ENCODE measurements at places on chromosomes 6 and 20.

DNA sequence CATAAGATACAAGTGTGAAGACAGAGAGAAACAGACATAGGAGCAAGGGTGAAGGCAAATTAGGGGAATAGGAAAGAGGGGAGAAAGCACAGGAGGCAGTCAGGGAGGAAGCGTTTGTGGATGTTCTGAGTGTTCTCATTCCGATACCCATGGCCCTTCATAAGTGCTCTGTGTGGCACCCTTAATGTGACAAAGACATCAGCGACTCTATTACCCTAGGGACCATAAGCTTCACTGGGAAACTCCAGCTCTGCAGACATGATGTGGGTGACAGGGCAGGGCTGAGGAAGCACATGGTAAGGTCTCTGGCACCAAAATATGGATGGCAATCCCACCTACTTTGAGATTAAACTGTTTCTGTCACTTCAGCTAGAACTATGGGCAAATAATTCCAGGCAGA is 33.0 kb downstream of the F13A1 start:
- no peak for DNase-seq

- no peak for DNase-seq
Observed at GRCh38 chr6:123972600-123973294, 169.1 kb downstream of the NKAIN2 start.

GRCh38 chr20:31472395-31473330 is 2.3 kb downstream of the DEFB124 start:
- no peak for DNase-seq

GRCh38 chr6:103367212-103367611 is 1492.5 kb downstream of the HACE1 start:
- no peak for DNase-seq

DNA sequence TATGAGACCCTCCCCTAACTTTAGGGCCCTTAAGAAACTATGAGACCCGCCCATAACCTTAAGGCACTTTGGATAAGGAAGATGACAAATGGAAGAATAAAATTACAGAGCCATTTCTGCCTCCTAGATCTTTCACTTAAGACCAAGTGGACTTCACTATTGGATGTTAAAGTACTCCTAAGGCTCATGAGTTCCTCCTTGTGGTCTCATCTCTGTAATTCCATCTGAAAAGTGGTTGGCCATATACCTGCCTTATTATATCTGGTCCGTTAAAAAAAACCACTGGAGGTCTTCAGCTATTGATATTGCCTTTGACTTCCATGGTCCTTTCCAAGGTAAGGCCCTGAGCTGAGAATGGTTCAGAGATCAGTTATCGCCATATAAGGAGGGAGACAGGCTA is 310.3 kb downstream of the EYA4 start:
- no peak for DNase-seq

DNA sequence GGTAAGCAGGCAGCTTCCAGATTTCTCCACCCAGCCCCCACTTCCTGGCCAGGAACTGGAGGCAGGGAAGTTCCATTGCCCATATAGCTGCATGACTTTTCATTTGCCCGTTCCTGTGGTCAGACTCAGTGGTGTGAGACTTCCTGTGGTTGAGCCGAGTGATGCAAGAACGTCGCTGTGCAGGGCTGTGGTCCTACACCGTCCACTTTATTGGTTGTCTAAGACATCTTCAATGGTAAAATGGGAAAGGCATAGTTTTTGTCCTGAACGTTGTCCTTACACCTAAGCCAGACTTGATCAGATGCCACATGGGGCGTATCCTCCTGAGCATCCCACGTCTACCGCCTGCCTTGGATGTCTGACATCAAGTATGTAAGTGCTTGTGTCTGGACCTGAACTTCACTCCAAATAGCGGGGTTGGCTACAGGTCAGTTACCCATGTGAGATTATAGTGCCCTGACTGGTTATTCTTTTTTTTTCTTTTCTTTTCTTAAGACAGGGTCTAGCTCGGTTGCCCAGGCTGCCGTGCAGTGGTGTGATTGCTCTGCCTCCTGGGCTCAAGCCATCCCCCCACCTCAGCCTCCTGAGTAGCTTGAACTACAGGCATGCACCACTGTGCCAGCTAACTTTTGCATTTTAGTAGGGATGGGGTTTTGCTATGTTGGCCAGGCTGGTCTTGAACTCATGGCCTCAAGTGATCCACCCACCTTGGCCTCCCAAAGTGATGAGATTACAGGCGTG is 25.9 kb upstream of the GTSF1L start:
- DNase-seq, result peak; percentile 11

DNA sequence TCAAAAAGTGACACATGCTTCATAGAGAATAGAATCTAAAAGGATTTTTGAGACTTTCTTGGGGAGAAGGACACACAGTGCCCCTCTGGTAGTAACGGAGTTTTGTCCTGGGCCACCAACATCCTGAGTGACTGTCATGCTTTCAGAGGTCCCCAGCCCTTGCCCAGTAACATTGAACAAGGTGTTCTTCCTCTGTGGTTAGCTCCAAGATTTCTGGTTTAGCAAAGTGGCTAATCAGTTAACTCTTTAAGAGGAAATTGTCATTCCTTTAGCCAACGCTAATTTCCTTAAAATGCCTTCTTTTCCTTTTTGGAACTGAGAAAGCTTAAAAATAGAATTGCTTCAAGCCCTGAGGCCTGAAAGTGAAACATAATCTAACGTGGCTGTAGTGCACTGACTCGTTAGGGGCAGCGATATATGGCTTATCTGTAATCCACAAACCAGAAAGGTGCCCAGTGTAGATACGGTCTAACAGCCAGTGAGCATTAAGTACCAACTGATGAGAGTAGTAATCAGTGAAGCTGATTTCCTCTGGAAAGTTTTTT is 7.8 kb downstream of the E2F3 start:
- no peak for DNase-seq

DNA sequence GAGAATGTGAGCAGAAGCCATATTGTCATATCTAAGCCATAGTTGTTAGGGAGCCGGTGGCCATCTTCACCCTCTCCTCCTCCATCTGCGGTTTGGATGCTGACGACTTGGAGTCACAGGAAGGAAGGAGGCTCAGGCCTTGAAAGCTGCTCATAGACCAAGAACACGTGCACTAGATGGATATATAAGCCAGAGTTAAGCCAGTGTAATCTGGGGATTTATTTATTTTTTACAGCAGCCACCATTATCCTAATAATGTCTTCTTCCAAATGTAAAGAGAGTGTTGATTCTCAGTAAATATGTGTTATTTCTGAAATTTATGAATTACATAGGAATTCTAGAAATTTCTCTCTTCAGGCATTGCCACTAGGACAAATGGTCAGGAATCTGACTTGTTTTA is 689.9 kb downstream of the QKI start:
- DNase-seq, result no peak

- no peak for DNase-seq
Observed at GRCh38 chr6:166323395-166323794, 15.2 kb upstream of the PRR18 start.

DNA sequence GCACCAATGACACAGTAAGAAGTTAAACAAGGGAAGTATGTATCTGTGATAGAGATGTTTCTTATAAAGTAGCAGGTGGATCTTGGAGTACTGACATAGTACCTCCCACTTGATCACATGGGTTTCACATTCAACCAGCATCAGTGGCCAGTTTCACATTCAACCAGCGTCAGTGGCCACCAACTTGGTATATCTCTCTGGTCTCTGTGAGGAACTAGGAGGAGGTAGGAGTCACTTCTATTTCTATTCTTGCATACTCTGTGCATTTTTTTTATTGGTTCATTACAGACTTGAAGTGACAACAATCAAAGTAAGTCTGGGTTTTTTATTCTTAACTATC is 200.3 kb upstream of the SIM1 start:
- no peak for DNase-seq

DNA sequence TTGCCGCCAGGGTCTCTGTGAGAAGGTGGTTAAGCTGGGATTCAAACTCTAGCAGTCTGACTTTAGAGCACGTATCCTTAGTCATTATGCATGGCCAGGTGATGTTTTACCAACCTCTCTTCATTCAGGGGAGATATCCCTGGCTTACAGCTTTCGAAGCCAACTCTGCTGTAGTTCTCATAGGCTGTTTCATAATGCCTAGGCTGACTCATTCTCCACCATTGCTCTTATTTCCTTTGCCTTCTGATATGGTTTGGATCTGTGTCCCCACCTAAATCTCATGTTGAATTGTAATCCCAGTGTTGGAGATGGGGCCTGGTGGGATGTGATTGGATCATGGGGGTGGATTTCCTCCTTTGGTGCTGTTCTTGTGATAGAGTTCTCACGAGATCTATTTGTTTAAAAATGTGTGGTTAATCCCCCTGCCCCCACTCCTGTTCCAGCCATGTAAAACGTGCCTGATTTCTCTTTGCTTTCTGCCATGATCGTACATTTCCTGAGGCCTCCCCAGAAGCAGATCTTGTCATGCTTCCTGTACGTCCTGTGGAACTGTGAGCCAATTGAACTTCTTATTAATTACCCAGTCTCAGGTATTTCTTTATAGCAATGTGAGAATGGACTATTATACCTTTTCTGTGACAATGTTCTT is 94.6 kb upstream of the MAN1A1 start:
- no peak for DNase-seq

DNA sequence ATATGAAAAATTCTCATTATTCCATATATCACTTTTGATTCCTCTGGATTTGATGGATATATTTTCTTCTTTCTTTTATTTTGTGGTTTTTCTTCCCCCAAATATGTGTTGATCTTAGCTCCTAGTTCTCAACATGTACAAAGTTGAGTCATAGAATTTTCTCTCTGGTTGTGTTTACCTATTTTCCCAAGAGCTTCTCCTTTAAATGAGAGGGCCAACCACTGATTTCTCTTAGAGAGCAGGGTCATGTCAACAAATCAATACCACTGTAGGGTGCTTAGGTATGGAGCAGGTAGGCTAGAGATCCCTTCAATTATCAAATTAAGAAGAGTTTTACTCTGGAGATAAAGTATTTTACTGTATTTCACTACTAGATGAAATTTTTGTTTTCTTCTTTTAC is 145.7 kb downstream of the BMP5 start:
- DNase-seq, result no peak

DNA sequence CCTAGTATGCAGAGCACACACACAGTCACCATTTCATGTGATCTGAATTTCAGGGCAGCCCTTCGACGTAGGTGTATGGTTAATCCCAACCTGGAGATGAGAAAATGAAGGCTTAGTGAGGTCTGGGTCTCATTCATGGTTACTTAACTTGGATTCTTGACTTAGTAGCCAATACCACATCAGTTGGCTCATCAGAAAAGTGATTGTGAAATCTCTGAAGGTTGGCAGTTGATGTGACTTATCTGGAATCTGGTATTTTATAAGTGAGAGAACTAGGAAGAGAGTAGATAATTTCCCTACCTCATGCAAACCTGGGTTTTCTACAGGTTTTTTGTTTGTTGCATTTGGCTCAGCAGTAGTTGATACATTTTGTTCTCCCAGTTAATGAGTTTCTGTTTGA is 123.7 kb downstream of the CCDC170 start:
- DNase-seq, result no peak

DNA sequence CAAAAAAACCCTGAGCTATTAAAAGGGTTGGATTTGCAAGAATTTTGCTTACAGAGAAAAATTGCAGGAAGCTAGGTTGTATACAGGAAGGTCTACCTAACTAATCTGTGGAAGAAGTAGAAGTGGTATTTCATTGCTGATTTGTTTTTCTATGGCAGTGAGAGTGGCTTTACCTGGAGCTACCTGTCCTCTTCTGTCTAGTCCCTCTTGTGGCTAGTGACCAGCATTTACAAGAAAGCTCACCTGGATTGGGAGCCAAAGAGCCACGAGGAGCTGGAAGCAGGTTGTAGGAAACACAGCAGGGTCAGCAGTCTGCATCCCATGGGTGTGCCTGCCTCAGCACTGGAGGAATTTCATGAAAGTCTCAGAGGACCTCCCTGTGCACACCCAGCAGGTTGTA is 120.3 kb upstream of the RALGAPA2 start:
- no peak for DNase-seq

DNA sequence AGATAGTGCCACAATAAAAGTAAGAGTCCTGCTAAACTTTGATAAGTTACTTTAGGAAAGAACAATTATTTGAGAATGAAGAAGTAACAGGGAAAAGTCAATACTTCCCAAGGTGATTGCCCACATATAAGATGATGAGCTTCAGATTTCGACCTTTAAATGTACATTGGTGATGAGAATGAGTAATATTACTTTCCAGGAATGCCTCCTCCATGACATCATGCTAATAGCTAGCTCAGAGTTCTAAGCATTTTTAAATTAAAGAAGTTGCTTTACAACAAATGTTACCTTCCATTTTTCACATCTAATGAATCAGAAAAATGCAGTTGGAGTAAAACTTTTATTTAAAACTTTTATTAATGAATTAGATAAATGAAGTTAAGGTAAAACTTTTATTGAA is 22.5 kb upstream of the OPN5 start:
- DNase-seq, result no peak

- no peak for DNase-seq
Observed at GRCh38 chr20:32731882-32732266, 11.4 kb downstream of the COMMD7 start.

DNA sequence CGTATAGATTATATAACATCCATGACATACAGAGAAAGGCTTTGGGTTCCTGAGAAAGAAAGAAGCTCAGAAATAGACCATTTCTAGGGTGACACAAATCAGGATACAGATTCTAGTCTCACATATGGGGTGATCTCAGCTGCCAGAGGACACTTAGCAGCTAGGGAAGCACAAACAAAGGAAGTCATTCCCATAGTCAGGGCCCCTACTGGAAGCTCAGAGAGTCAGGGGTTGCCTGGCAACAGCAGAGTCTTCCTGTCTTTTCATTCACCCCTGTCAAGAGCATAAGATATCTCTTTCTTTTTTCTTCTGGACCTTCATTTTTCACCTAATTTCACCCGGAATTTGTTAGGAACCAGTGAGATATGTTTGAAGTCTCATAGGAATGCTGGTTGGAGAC is 81.9 kb upstream of the IYD start:
- no peak for DNase-seq

DNA sequence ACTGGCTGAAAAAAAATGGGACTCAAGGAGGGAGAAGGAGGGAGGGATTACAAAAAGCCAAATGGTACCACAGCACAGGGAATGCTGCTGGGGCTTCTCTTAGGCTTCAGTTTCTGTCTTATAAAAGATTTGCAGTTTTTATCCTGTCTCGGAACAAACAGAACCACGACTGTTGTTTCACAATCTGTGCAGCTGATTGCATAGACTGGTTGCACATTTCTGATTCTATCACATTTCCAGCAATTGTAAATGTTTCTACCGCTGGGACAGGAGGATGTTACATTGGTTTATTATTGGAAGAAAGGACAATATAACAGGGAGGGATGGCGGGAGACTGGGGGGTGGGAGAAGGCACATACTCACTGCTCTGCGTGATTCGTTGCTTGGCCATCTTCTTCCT is 73.5 kb upstream of the ARID1B start:
- no peak for DNase-seq
